ENCODE measurements at places on chromosomes 5 and 9. TPM values are rescaled to one million over a fixed set of nuclear protein-coding genes. Genes with fewer than 3 reads are reported as not detected.

- no peak for DNase-seq
These were observed 15.3 kb upstream of the TMEM250 start for GRCh38 chr9:136133959-136134484.

GRCh38 chr5:115132465-115132864, 37.2 kb downstream of the TRIM36 start:
- DNase-seq, result no peak

DNA sequence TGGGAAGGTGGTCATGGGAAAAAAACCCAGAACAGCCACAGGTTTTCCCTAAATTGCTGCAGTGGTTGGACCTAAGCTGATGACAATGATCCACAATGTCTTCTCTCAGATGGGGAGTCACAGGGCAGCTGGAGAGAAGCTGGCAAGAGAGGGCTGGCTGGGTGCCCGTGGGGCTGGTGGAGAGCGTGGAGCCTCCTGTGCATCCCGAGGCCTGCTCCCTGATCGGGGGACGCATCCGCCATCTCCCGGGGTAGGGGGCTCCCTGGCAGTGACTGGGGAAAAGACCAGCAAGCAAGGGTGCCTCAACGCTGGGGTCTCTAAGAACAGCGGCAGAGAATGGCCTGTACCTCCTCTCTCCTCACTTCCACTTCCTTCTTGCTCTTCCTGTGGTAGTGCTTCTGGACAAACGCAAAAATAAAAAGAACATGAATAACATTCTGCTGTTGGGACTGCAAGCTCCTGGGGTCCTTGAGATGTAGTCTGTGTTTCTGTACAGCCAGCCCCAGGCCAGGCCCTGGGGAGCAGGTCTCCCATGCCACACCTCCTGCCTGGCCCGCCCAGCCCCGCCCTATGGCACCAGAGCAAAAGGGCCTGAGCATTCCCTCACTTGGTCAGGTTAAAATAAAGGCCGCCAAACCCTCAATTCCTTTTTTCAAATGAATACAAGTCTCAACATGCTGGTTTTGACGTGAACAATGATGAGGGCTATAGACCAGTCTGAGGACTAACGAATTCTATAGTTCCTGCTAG, 7.0 kb upstream of the MRNIP start:
- DNase-seq, result no peak

GRCh38 chr5:149175346-149176105, 34.2 kb downstream of the ABLIM3 start:
- DNase-seq, result no peak

GRCh38 chr5:72842816-72843215, 26.4 kb downstream of the TNPO1 start:
- DNase-seq, result no peak

DNA sequence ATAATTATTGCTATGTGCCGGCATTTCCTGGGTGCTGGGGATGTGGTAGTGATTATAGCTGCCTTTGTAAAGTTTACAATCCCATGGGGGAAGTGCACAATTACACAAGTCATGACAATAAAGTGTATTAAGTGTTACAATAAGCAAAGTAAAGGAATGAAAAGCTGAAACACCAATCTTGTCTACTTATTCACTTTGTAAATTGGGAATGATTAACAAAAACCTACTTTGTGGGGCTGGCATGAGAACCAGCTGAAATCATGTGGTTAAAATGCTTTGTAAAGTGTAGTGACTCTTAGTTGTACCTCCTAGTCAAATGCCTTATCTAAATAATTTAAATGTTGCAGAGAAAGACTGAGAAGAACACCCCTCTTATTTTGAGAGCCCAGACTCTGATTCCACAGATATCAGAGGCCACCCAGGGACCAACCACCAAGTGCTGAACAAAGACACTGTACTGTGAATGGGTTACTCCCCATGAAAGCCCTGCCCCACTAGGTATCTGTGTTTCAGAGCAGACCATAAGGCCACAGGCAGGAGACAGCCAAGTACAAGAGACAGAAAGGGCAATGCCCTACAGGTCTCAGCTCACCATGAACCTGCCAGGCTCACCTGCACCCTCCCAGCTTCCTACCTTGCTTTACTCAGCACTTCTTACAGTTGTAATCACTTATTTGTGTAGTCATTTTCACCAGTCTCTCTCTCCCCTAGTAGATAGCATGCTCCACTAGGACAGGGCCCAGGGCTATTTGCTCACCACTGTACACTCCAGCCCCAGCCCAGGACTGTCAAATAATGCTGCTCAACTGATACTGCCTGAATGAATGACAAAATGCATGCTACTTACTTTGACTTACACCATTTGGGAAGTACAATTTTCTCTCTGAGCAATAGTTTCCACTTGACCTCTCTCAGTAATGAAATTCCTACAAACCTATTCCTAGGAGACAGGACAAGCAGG, 101.6 kb upstream of the APC start:
- DNase-seq, result no peak

- no peak for DNase-seq
These were observed 1.0 kb downstream of the SIT1 start for GRCh38 chr9:35649431-35650340.

GRCh38 chr9:117945286-117945685, 241.1 kb downstream of the TLR4 start:
- DNase-seq, result no peak

GRCh38 chr9:121277518-121278295, 9.7 kb downstream of the GSN start:
- DNase-seq, result no peak

DNA sequence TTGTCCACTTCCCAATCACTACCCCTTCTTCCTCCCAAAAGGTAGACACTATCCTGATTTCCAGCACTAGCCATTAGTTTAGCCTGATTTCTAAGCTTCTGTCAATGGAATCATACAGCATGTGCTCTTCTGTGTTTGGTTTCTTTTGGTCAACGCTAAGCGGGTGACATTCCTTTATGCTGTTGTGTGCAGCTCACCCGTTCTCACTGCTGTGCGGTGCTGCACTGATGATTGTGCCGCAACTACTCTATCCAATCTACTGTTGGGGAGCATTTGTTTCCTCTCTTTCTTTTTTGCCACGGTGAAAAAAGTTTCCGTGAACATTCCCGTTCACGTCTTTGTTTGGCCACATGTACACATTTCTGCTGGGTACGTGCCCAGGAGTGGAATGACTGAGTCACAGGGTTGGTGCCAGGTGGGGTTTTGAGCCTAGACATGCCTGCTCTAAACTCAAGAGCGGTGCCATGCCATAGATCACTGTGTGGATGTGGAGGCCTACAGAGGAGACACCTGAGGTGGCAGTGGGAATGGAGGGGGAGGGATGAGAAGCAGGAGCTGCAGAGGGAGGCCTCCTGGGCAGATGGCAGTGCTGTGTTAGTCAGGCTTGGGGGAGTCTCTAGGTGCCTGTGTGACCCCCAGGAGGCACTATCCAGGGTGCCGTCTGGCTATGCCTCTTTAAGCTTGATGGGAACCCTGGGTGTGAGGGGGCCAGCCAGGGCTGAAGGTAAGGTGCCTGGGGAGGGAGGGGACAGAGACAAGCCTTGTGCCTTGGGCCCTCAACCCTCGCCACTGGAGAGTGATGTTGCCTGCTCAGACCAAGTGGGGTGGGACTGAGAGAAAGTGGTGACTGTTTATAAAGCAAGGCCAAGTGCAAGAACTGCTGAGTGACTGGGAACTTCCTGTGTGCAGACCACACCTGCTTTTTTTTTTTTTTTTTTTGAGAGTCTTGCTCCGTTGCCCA, 11.4 kb upstream of the ANKRD33B start:
- no peak for DNase-seq

DNA sequence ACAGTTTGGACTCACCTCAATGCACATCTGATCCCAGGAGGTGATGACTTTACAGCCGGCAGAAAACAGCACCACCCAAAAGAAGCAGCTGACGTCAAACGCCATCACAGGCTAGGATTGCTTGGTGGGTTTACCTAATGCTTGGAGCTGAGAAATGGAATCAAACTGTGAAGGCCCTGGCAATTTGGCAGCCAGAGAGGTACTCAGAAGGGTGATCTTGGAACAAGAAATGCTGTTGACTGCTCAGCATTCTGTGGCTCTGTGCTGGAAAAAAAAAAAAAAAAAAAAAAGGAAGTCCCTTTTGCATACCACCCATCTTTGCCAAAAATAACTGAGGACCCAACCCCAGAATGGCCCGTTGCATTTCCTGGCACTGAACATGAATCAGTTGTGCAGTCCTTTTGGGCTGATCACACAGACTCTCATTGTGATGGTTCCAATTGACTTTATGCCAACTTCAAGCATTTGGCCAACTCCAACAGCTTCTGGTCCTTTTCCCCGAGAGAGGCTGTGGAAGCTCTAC, at the start of gene CD180:
Gene CD180, minus strand, starts transcription at position 263 of the 523 bp plus-strand sequence. Its CDS starts 158 bp downstream, at position 105.
- DNase-seq, result no peak

GRCh38 chr5:156043351-156043750, 283.6 kb upstream of the SGCD start:
- DNase-seq, result no peak

DNA sequence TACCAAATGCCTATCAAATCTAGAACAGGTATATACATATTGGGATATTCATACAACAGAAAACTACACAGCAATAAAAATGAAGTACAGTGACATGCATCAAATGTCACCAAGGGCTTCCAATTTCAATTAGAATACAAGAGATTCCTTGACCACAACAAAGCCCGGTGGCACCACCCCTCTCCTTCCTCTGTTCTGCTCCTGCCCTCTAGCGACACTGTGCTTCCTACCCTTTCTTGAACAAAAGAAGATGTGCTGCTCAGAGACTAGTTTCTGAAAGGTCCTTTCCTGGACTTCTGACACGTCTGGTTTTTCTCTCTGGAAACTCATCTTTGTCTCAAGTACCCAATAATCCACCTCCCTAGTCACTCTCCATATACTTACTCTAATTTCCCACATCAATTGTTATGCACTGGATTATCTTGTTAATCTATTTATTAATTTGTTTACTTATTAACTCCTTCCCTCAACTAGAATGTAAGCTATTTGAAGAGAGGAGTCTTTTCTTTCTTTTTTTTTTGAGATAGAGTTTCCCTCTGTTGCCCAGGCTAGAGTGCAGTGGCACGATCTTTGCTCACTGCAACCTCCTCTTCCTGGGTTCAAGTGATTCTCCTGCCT, 70.4 kb upstream of the CTSV start:
- DNase-seq, result no peak

DNA sequence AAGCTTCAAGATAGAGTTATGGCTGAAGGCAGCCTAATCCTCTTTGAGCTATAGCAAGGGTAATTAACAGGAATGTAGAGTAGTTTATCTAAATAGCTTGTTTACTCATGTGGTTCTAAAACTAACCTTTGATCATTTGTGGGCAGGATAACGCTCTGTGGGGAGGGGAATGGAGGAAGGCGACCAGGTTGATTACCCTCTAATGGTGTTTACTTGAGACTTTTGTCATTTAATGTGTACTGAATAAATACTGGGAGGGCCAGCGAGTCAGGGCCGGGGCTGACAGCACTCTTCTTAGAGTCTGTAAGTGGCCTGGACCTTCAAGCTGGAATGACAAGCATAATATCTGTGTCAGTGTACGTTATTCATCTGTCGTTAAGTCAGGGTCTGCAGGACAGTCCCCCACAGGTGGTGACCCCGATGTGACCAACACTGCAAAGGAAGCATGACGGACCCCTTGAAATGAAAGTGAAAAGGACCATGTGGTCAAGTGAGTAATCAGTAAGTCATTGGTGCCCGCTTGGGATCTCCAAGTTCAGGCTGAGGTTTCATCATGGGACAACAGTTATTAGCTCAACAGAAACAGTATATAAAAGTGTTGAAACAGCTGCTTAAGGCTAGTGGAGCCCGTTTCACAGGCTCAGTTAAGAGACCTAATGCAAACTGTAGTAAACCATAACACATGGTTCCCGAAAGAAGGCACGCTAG, 162.6 kb downstream of the CPLANE1 start:
- no peak for DNase-seq

- DNase-seq, result no peak
These were observed 24.2 kb downstream of the STC2 start for GRCh38 chr5:173303878-173304590.

DNA sequence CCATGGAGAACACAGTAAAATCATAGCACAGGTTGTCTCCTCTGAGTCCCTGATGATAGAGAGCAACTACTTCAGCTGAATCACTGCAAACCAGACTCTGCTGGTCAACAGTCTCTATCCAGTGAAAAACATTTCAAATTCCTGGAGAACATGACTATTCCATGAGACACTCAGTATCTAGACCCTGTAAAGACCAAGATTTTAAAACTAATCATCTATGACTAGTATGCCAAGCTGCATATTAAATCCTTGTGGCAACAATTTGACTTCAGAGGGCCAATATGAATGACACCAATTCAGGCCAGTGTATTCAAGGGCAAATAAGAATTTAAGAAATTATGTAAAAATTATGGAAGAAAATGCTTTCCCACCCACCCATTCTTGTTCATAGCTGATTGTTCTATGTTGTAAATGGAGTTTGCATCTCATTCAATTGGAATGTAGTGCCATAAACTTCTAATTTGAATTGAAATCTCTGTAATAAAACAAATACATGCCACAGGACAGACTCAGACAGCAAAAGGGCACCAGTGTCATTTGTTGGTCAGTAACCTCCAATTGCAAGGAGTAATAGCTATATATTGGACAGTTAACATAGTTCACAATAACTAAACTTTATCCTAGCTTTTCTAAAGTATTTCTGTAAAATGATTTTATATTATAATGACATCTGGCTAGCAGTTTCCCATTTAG, 80.1 kb upstream of the LPAR1 start:
- no peak for DNase-seq

DNA sequence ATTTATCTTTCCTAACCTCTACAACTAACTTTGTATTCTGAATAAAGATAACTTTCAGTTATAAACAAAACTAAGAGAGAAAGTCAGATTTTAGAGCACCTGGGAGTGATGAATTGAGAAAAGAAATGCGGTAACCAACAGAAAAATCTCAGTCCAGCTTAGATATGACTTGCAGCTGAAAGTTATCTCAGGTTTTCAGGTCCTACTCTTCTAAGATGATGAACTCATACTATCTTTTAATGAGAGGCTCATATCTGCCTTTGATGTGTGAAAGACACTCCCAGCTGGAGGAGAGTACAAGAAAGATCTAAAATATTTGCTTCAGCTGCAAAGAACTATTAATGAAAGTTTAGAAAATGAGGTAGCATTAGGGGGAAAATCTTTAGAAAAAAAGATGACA, 190.5 kb downstream of the DENND1A start:
- no peak for DNase-seq

- DNase-seq, result no peak
These were observed 103.1 kb upstream of the DMRT1 start for GRCh38 chr9:738209-738915.

The LCN2 gene
- not detected for total RNA-seq

The FAM153A gene
- not detected for total RNA-seq

The RNF208 gene
- total RNA-seq, result 10.1 TPM

The IL3 gene
- not detected for total RNA-seq

The LHX3 gene
- not detected for total RNA-seq

The CNTLN gene
- total RNA-seq, result 16.7 TPM

The KIF20A gene
- total RNA-seq, result 77.6 TPM

The BSPRY gene
- total RNA-seq, result not detected

The ANXA1 gene
- total RNA-seq, result 6.6 TPM

The LCN15 gene
- total RNA-seq, result not detected

The CATSPER3 gene
- total RNA-seq, result 0.54 TPM

The DAB2IP gene
- 48.3 TPM for total RNA-seq

The NSMF gene
- 64.4 TPM for total RNA-seq

The ADAMTS19 gene
- total RNA-seq, result 3.0 TPM

All from neural crest cell (in vitro differentiated cells).